ENCODE measurements at places on chromosomes 3 and 15.

GRCh38 chr3:151925876-151926275, 52.4 kb downstream of the SUCNR1 start:
- DNase-seq = no peak

DNA sequence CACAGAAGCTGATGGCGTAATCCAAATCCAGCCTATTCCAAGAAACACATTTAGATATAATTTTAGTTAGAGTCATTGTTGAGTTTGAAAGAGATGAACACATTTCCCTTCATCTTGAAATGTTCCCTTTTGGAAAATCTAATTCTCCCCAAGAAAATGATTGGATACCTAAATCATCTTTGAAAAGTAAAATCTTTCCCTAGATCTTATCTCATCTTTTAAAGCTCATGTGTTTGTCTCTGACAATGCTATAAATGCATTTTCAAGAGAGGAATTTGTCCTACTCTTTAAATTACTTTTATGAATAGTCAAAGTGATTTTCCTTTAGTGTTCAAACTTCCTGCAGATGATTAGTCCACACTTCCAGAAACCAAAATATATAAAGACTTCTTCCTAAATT, 82.6 kb upstream of the CNTN6 start:
- no peak for DNase-seq

DNA sequence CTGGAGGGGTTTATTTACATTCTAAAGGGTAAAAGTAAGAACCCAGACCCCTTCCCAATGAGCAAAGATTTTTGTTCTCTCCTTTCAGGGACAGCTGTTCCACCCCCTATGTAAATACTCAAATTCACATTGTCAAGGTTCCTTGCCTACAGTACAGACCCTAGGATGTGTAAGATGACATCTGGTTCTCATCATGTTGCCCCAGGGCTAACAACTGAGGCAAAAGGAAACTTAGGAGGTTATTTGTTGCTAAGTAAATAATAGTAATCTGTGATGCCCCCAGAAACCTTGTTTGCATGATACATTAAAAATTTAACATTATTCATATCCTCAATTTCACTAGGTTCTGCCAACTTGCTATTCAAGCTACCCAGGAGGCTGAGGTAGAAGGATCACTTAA, 135.0 kb upstream of the CCNL1 start:
- DNase-seq = no peak

- no peak for DNase-seq
These were observed 199.6 kb upstream of the LYSMD4 start for GRCh38 chr15:99932676-99933402.

DNA sequence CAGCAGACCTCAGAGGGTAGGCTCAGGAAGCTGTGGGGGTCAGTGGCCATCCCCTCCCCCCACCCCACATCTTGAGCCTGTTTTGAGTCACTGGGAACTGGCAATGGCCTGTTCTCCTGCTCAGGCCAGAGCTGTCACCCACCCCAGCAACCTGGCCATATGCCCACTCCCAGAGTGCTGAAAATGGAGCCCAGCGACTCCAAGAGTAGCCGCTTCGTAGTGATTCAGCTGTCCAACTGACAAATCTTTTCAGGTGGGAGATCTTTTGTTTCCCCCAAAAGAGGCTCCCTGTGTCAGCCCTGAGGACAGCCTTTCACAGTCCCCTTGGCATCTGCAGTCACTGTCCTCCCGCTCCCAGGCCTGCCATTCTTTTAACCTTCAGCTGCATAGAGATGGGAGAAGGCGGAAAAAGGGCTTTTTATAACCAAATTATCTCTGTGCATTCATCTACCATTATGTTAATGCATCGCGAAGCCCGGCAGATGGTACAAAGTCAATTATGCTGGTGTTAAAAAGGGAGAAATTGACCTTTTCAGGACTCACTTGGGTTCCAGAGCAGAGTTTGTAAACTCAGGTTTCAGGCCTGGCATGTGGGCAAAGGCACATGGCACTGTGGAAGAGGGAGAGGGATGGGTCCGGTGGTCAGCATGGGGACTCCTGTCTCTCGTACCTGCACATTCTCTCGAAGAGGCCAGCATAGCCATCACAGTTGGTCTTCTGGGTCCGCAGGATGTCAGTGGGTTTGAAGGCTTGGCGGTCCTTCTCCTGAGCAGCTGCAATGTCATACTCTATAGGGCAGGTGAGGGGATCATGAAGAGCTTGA, 32.1 kb downstream of the KY start:
- no peak for DNase-seq

DNA sequence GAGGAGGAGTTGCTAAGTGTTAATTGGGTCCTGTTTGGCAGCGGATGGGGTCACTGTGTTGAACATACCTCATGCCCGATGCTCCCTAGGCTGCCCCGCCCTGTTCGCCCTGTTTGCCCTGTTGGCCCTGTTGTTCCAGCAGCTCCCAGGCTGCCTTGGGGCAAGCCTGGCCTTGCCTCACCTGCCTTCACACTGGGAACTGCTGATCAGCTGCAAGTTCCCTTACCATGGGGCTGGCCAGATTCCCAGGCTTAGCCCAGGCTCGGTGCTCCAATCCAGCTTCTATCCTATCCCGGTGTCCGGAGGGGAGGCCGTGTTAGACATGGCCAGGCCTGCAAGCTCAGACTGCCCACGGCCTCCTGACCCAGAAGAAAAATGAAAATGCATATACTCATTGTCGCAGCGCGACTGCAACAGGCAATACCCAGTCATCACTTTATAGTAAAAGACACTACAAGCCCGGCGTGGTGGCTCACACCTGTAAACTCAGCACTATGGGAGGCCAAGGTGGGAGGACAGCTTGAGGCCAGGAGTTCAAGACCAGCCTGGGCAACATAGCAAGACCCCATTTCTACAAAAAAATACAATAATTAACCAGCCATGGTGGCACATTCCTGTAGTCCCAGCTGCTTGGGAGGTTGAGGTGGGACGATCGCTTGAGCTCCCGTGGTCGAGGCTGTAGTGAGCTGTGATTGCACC, 42.9 kb upstream of the ZNF710 start:
- no peak for DNase-seq

DNA sequence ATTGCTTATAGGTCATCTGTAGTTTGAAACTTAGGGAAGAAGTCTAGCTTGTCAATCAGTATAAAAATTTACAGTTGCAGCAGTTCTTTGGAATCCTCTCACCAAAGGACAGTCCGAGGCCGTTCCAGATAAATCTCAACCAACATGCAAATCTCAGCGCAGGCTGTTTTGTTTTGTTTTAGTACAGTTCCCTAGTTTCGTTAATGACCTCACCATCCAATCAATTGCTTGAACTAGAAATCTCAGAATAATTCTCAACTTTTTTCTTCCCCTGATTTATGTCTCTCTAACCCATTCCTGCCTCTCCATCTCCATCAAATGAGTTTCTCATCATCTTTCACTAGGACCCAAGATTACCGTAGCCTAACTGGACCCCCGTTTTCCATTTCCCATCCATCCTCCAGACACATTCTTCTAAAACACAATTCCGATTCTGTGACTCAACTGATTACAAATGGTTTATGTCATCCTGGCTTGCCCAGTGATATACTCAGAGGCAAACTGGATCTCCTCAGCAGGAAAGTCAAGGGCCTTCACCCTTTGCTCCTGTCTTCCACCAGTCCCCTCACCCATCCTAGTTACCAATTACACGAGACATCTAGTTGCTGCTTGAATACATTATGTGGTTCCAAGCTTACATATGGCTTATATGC, 1.3 kb downstream of the SMCO1 start:
- DNase-seq = no peak

- no peak for DNase-seq
These were observed 267.8 kb upstream of the CNTN4 start for GRCh38 chr3:1830851-1831250.

GRCh38 chr3:32482693-32483092, 20.0 kb downstream of the CMTM6 start:
- DNase-seq = no peak

GRCh38 chr3:152120601-152121269, 148.0 kb upstream of the MBNL1 start:
- no peak for DNase-seq

DNA sequence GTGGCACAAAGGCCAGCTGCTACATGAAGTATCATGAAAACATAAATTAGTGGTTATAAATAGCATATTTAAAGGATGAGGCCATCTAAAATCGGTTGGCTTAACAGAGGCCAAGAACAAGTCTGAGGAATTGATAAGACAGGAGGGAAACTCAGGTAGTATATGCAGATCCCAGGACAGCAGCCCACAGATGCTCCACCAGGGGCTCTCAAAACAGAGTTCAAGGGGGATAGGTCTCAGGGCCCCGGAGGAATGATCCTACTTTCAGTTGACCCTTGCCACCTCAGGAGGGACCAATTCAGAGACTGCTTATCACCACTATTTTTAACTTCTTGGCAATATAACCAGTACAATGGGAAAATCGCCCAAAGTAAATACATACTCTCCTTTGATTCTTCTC, 56.8 kb downstream of the RORA start:
- DNase-seq = no peak

DNA sequence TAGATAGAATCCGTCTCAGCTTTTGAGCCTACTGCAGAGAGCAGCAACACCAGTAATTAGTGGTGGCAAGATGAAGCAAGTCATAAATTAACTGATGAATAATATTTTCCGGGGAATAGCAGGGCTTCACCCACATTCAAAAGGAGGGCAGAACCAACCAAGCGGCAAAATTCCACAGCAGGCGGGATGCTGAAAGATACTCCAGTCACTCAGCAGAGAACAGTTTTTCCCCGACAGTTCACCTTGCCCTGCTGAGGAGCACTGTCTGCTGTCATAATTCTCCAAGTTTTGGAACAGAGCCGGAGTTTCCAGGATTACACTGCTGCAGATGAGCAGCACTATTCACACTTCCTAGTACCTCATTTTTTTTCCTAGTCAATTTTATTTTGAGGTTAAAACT, 274.7 kb downstream of the CD47 start:
- no peak for DNase-seq

GRCh38 chr3:13393427-13394360, 26.4 kb downstream of the NUP210 start:
- no peak for DNase-seq

- DNase-seq = no peak
These were observed 20.6 kb upstream of the AQP9 start for GRCh38 chr15:58117619-58118018.

- DNase-seq = no peak
These were observed 152.3 kb downstream of the MAGI1 start for GRCh38 chr3:65886391-65886790.

DNA sequence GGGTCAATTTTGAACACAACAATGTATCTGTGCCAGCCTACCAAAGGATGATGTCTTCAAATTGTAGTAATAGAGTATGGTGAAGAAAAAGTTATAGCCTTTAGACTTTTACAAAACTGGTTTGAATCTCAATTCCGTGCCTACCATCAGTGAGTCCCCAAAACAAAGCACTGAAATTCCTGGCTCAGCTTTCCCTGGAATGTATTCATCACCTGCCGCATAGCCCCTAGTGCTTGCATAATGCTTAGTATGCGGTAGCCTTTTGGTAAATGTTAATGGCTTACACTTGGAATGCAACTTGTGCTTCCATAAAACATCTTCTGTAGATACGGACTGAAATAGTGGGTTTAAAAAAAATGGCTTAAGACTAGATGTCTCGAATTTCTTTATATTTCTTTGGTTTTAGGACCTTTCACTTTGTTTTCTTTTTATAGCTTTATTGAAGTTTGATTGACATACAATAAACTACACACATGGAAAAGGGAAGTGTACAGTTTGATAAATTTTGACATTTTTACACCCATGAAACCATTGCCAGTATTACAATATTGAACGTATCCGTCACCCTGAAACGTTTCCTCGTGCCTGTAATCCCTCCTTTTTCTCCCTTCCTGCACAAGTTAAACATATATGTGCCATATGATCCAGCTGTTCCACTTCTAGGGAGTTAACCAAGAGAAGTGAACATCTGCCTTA, 12.1 kb downstream of the SACM1L start:
- DNase-seq = no peak

GRCh38 chr3:118966700-118967099, 67.9 kb downstream of the IGSF11 start:
- DNase-seq = no peak

- DNase-seq = no peak
These were observed 44.2 kb downstream of the WNT5A start for GRCh38 chr3:55442861-55443260.
